ENCODE measurements at places on chromosomes 7 and 10.

DNA sequence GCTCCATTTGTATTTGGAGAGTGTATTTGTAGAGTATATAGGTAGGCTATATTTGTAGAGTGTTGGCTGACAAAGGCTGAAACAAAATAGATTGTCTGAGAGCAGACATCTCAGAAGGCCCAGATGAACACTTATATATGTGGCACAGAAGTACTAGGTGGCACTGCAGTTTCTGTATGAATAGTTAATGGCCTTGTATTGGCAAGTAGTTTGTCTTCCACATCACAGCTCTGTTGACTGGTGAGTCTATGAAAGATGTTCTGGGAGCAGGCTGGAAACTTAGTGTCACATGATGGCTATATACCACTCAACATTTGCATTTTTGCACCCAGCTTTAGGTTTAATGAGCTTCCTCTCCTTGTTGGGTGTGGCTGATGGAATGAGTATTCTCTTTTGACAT, 51.9 kb downstream of the CCNY start:
- DNase-seq = no peak

DNA sequence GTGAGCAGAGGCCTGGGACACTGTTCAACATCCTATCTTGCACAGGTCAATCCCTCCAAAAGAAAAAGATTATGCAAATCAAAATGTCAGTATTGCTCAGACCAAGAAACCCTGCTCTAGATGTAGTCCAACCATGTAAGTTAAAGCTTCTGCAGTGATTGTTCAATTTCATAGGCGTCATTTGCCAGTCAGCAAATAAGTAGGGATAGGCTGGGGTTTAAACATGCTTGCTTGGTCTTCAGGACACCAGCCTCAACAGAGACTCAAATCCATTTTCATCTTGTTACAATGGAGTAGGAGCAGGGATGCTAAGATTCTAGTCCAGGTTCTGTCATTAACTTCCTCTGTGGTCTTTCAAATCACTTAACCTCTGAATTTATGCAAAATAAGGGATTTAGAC, 89.1 kb downstream of the NRP1 start:
- no peak for DNase-seq

- DNase-seq = no peak
These were observed 5.9 kb upstream of the DNTT start for GRCh38 chr10:96298362-96298761.

DNA sequence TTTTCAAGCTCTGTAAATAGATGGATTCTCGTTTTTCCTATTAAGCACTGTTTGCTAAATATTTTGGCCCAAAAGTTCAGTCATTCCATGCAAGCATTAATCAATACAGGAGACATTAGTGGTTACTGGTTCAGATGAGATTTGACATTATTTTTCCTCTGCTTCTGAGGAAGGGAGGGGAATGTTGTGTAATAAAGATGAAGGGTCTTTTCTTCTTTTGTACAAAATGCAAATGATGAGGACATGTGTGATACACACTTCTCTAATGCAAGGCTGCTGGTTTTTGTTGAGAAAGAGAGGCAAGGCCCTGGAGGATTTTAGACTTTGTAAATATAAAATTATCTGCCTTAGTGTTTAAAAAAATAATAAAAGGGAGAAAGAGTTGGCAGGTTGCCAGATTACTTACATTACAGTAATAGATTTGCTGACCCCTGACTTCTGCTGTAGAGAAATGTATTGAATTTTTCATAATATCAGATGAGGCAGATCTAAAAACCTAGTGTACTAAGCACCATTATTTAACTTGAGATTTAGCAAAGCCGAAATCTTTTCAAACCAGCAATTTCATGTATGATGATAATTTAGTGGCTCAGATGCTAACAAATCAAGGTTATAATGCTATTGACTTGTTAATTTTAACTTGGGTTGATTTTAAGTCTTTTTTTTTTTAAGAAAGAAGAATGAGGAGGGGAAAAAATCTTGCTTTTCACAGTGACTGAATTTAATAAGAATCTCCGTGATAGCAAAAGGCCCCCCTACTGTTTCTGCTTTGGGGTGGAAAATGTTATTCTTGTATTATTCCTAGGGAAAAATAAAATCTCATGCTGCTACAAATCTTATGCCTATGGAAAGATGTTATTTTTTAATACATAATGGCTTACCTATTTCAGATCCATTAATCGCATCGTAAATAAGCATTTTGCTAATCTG, 180.1 kb downstream of the ARID5B start:
- peak; percentile 21 for DNase-seq

DNA sequence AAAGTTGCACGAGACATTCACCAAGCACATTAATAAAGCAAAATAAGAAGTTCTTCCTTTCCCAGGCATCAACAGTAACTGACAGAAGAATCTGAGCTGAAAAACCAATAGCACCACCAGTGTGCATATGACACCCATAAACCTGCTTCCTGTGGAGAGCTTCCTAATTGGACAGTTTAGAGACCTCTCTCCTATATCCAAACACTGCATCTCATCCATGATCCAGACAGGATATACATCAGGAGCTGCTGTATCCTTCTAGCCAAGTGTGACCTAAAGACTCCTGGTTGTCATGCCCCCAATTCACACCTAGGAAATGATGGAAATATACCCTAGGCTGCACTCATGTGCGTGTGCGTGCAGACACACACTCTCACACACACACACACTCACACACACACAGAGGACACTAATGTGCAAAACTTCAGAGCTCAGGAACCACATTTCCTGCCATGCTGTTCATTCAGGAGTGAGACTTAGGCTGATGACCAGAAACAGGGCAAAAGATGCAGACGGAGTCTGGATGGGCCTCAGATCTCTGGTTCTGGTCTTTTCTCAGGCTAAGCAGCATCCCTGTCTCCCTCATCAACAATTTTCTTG, 58.0 kb downstream of the MAP3K8 start:
- DNase-seq = no peak

DNA sequence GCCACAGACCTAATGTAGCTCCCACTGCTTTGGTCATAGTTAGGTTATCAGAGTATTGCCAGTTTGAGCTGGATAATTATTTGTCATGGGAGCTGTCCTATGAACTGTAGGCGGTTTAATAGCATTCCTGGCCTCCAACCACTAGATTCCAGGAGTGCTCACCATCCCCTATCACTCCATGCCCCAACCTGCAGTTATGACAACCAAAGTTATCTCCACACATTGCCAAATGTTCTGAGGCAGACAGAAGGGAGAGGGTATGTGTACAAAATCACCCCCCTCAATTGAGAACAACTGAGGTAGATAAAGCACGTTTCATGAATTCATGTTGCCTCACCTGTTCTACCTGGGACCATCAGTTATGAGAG, 119.0 kb upstream of the CACUL1 start:
- DNase-seq = no peak

GRCh38 chr10:35781643-35782035, 139.5 kb upstream of the FZD8 start:
- DNase-seq = no peak

DNA sequence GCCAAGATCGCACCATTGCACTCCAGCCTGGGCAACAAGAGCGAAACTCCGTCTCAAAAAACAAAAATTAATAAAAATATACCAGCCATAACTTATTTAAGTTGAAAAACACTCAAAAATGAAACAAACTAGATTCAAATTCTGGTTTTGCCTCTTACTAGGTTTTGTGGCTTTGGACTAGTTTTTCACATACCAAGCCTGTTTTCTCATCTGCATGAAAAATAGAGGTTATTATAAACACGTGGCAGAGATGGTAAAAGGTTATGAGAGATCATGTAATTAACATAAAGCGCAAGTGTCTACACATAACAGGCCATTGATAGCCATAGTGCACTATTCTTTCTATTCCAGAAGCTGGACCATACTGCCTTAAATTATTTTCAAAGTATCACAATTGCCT, 35.5 kb upstream of the CABCOCO1 start:
- no peak for DNase-seq

DNA sequence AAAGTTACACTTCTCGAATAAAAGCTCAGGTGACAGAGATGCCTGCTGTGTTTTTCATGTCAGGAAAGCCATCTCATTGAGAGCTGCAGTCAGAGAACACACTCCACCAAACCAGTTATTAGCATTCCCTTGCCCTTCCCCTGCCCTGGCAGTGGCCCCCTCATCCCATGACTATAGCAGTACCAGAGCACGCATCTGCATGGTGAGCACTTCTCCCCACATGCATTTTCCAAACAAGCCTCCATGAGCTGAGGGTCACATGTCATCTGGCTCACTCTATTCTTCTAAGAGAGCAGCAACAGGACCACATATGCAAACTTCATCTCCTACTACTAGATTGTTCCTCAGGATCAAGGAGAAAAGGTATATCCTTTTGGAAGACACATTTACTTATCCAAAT, 42.4 kb upstream of the FGL2 start:
- DNase-seq = no peak

GRCh38 chr7:131188367-131189339, 139.0 kb upstream of the MKLN1 start:
- DNase-seq = peak; percentile 95

GRCh38 chr10:109861081-109861480, 62.2 kb downstream of the XPNPEP1 start:
- DNase-seq = no peak

- DNase-seq = no peak
These were observed 6.8 kb upstream of the CLDN12 start for GRCh38 chr7:90396420-90396819.

GRCh38 chr10:48210391-48210790, 64.1 kb downstream of the FRMPD2 start:
- DNase-seq = no peak

GRCh38 chr10:71952745-71953144, 11.4 kb upstream of the CHST3 start:
- DNase-seq = no peak

DNA sequence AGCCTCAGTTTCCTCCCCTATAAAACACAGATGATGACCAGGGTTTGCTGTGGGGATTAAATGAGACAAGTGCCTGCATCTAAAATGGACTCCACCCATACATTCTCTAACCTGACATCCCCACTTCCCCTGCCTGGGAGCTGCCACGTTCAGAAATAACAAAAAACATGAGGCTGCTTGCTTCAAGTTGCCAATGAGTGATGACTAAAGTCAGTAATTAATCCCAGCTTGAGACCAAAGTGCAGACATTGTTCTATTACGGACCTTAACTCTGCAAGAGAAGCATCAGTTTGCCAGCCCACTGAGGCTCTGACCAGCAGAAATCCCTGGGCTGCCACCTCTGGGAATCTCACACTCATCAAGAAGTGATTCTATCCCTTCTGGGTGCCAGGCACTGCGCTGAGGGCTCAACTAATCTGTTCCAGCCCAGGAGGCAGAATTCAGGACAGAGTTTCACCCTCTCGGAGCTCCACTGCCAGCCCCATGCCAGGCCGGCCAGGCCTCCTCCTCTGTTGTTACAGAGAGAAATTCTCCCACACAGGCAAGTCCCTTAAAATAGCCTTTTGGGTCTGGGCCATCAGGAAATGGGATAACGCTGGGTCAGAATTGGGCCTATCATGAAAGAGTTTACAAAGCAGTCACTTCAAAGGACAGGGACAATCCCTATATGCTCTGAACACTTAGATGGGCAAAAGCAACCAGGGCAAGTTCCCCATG, 11.4 kb downstream of the SH3PXD2A start:
- no peak for DNase-seq

DNA sequence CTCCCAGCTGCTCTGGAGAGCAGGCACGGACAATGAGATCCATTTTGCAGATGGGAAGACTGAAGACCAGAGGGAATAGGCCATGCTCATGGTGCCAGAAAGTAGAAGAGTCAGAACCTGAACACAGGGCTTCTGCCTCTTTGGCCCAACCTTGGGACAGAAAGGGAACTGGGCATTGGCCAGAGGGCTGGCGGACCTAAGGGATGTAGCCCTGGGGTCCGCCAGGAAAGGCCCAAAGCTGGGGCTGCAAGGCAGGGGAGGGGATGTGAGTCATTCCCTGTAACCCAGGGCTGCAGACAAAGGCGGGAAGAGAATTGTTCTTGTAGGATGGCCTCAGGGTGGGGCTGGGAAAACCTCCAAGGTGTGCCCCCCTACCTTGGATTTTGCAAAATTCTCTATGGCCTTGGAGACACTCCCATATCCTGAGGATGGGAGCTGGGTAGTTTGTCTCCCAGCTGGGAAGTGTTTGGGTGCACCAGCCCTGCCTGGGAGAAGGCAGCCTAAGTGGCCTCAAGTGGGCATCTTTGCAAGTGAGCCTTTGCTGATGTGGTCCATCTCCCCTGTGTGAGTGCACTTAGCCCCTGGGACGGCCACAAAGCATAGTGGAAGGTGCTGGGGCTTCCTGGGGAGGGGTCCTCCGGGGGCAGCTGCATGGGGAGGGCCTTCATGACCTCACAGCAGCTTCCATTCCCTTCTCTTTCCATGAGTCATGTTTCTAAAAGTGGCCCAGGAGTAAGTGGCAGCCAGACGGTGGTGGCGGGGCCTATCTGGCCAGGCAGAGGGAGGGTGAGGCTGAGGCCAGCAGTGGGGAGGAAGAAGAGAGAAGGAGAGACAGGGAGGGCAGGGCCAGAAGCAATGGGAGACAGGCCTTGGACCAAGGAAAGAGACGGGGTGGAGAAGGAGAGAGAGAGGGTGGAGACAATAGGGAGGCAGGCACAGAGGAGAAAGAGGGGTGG, 9.2 kb downstream of the AQP1 start:
- DNase-seq = no peak

DNA sequence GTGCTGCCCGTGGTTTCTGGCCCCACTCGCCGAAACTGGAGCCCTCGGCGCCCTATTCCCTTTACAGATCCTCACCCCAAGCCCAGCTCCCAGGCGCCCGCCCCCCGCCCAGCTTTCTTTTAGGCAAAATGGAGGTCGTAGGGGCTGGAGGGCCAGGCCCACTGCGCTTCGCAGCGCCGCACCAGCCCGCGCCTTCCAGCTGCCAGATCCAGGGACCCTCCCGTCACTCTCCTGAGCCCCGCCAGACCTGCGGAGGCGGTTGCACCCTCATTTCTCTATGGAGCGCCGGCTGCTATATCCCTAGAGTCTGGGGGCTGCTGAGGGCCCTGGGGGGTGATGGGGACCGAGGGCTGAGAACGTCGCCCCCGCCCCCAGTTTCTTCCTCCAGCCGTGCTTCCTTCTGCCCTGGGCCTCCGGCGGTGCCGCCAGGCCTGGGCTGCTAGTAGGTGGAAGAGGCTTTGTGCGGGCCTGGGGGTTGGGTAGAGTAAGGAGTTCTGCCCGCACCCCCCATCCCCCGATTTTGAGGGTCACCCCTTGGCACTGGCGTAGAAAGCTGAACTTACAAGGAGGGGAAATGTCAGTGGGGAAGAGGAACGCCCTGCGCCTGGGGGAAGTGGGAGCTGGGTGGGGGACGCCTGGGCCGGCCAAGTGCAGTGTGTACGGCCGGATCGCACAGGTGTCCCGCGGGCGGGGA, 1.0 kb downstream of the GNB2 start:
- DNase-seq = peak; percentile 43

DNA sequence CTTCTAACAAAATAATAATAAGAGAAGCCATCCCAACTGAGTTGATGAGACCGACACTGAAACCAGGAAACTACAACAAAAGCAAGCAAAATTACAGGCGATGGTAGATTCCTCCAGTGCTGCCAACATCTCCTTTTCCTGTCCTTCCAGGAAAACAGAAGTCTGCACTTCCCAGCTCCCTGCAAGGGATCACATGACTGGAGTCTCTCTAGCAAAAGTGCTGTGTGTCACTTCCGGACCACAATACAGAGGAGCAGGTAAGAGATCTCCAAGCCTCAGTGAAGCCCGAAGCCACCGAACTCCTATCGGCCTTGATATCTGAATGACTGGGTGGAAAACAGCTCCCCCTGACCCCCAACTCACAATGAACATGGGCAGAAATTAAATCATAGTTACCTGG, 63.2 kb downstream of the SMURF1 start:
- no peak for DNase-seq

- DNase-seq = no peak
These were observed 202.9 kb upstream of the PLXNA4 start for GRCh38 chr7:132779164-132779563.

- DNase-seq = peak; percentile 8
These were observed 333.3 kb upstream of the TMEM229A start for GRCh38 chr7:124366118-124366517.

GRCh38 chr10:73997461-73997786, 492 bp upstream of the VCL start:
- DNase-seq = no peak
